ENCODE measurements at places on chromosomes 1 and 21.

- DNase-seq, result no peak
Observed at GRCh38 chr1:245105815-245106410, 48.9 kb upstream of the KIF26B start.

- peak; percentile 5 for DNase-seq
Observed at GRCh38 chr1:103106426-103107341, 1.6 kb downstream of the COL11A1 start.

- DNase-seq, result no peak
Observed at GRCh38 chr21:26949830-26950229, 17.1 kb downstream of the ADAMTS5 start.

DNA sequence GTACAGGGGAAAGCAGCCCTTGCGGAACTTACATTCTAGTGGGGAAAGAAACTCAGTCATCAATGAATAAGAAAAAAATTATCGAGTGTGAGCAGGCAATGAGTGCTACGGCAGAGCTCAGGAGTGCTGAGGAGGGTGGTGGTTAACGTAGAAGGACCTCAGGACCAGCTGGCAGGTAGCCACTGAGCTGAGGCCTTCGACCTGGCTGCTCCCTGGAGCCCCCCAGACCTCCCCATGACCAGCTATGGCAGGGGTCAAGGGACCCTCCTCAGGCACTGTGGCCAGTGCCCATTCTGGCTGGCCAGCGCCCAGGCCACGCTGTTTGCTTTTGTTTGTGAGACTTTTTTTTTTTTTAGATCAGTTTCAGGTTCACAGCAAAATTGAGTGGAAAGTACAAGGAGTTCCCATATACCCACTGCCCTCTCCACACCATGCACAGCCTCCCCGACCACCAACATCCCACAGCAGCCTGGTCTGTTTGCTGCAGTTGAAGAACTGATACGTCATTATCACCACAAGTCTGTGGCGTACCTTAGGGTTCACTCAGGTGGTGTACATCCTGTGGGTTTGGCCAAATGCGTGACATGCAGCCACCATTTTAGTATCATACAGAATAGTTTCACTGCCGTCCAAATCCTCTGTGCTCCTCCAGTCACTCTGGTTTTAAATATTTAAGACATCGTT lies 11.8 kb upstream of the TTC22 start:
- no peak for DNase-seq

GRCh38 chr1:18668046-18668445 lies 37.4 kb downstream of the PAX7 start:
- no peak for DNase-seq

- DNase-seq, result no peak
Observed at GRCh38 chr1:226964068-226964425, 24.0 kb downstream of the COQ8A start.

DNA sequence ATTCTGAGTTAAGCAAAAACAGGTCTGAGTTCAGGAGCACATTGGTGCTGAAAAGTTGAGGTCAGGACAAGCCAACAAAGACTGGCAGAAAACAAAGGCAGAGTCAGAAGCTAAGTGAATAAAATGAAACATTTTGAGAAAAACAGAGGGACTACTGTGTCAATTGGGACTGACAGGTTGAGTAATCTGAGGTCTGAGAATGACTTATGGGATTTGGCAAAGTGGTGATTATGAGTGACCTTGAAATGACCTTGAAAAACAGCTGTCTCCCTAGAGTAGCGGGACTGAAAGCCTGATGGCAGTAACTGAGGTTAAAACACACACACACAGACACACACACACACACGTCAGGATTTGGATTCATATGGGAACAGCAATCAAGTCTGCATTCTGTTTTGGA lies 8.8 kb upstream of the COG2 start:
- no peak for DNase-seq
